ENCODE measurements at places on chromosomes 16 and 17.

- DNase-seq, result no peak
These were observed 40.0 kb downstream of the RPH3AL start for GRCh38 chr17:312476-313148.

- DNase-seq, result no peak
These were observed 12.6 kb upstream of the OR1F1 start for GRCh38 chr16:3175157-3176093.

GRCh38 chr16:75256696-75257343 is 5.4 kb upstream of the BCAR1 start:
- peak; percentile 79 for DNase-seq

DNA sequence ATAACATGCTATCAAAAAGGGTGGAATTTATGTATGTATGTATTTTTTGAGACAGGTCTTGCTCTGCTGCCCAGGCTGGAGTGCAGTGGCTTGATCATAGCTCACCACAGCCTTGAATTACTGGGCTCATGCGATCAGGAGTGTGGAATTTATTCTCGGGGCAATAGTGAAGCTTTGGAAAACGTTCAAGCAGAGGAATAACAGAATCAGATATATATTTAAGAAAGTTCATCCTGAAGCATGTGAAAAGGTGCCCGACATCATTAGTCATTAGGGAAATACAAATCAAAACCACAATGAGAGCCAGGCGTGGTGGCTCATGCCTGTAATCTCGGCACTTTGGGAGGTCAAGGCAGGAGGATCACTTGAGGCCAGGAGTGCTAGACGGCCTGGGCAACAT is 7.7 kb upstream of the ITGAE start:
- DNase-seq, result no peak

DNA sequence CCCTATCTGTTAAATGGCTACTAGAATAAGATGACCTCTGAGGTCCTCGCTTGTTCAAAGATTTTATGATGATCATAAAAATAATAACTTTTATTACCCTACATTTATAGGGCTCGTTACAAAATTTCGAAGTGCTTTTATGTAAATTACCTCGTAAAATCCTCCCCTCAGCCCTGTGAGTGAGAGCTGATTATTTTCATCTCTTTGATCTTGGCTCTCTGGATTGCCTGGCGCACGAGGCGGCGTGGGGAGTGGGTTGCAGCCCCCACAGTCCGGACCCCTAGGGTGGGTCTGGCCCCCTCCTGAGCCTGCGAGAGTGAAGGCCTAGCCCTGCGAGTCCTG is 1.6 kb downstream of the SDK2 start:
- DNase-seq, result no peak
